Activated CD8-positive, alpha-beta memory T cell treated with anti-CD3 and anti-CD28 coated beads, Interleukin-2, amount 50 U/mL, for 4 hours (primary cell): ENCODE measurements at places on chromosomes 13 and 19.

- no peak for DNase-seq
Observed at GRCh38 chr19:35249146-35249847, 495 bp downstream of the LSR start.

DNA sequence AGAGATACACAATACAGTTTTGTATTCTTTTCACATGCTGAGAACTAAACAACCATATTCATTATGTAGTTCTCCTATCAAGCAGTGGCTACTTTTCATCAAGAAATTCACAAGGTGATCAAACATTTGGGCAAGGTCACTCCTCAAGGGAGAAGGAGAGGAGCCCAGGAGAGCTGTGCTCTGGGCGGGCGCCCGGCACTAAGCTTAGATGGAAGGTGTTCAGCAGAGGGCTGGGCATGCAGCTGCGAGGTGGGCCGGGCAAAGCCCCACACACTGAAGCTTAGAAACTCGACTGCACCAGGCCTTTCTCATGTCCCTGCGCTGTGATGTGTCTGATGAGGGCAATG lies 30.4 kb upstream of the SPACA7 start:
- DNase-seq, result no peak

DNA sequence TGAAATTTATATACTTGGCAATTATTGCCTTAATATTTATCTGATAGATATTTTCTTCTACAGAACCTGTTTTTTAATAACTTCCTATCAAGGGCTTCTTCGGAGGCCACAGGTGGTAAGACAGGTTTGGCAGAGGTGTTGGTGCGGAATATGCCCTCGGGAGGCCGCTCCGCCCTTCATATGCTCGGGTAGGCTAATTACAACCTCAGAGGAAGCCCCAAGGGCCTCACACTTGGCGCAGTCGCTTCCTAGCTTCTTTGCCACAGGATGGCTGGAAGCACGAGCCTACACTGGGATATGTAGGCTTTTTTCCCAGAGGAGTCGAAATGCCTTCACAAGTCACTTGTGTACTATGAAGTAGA lies 68.8 kb downstream of the LMO7 start:
- no peak for DNase-seq

DNA sequence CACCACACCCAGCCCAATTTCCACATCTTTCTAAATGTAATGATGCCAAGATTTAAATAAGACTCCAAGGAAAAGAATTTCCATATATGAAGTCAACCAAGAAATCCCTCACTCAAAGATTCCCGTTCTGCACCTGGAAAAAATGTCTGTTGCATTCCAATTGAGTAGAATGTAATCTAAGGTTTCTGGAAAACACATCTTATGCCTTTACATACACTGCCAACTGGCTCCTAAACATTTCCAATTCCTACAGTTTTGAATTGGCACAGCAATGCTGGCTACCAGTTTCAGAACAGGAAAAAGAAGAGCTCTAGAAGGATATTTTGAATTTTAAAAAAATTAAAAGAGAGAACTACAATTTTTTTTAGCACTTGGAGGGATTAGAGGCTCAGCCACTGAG lies 43.0 kb downstream of the COL4A2 start:
- DNase-seq, result no peak

DNA sequence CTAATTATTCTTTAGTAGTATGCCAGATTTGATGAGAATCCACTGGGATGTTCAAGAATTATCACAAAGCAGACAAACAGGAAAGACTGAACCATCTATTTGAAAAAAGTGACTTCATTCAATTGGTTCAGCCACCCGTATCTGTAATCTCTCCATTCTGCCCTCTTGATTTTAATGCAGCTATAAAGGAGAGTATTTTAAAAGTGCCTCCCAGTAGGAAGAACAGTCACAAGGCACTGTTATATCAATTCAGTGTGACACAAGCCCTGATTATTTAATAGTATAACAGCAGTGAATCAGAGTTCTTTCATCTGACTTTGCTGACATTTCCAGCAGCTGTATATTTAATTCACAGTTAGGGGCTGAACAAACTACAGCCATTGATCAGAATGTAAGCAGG lies 77.3 kb upstream of the SLAIN1 start:
- DNase-seq, result no peak
